ENCODE measurements at places on chromosomes 3 and 15.

- no peak for DNase-seq
Measured at GRCh38 chr15:38672814-38673670, 108.4 kb upstream of the RASGRP1 start.

GRCh38 chr15:71250936-71251583, 135.8 kb downstream of the THSD4 start:
- DNase-seq, result no peak

GRCh38 chr3:43883729-43884396, 193.1 kb downstream of the ABHD5 start:
- DNase-seq, result no peak

GRCh38 chr3:123080864-123081562, 14.2 kb downstream of the PDIA5 start:
- no peak for DNase-seq

DNA sequence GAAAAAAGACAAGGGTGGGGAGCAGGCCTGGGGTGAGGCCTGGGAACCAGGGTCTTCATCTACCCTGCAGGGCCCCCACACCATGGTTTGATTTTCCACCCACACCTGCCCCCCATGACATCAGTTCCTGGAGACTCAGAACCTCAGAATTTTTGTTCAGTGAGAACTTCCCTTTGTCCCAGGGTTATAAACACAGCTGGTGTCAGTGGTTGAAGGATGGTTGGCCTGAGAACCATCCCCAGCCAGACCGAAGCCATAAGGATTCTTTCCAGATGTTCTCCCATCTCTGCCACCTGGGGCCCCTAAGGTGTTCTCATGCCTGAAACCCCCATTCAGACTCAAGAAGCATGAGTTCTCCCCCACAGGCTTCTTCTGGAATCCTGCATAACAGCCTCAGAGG, 16.6 kb downstream of the CCDC33 start:
- no peak for DNase-seq

DNA sequence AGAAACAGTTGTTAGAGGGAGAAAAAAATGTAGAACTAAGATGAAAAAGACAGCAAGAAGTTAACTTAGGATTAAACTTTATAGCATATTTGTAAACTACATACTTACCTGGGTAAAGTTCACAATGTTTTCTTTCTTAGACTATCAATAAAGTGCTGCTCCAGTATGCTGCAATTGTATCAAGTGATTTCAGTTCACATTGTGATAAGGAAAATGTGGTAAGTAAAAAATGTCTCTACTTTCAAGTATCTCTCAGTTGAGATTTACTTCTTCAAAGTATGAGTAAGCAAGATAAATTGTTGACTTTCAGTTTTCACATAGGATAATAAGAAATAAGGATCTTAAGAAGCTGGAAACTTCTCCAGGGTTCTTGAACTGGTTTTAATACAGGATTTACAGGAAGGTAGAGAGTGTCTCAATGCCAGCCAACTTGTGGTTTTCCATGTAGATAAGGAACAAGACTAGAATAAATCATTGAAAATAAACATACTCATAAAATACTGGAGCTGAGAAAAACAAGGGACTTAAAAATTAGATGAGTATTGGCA, 528.8 kb downstream of the UNC13C start:
- no peak for DNase-seq

DNA sequence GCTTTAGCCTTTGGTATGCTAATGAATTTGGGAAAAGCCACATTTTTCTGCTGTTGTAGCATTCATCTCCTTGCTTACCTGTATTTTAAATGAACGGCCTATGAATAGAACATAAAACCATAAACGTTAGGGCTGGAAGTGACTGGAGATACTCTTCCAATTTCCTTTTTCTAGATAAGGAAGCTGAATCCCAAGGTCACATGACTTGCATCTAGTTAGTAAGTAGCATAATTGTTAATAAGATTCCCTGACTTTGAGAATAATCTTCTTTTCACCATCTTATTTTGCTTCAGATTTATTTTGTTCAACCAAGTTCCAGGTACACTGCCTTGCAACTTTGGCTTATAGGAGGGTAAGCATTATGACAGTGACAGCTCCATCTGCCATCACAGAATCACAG, 20.7 kb upstream of the EDEM1 start:
- DNase-seq, result no peak

GRCh38 chr3:190188197-190188596, 67.5 kb upstream of the P3H2 start:
- no peak for DNase-seq

All from suprapubic skin (tissue), 4 donors.